Activated T-helper 1 cell treated with anti-CD3 and anti-CD28 coated beads, Interleukin-2, amount 50 U/mL, for 16 hours (primary cell): ENCODE measurements at places on chromosomes 4 and X.

DNA sequence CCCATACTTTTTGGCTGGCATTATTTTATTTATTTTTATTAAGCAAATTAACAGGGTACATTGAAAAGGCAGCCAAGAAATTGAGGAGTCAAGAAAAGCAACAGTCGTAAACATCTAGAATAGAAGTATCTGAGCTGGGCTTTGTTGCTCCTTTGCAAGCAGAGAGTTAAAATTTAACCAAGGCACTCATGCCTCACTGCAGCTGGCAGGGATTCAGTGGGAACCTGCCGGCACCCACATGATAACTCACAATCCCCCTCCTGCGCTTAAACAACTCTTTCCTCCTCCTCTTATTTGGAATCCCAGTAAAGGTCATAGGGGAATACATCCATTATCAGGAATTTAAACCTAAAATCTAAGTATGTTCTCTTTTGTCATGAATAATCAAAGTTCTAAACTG lies 115.5 kb downstream of the SOX3 start:
- no peak for DNase-seq

GRCh38 chr4:82898322-82899243 lies 2.0 kb upstream of the THAP9 start:
- DNase-seq = no peak

DNA sequence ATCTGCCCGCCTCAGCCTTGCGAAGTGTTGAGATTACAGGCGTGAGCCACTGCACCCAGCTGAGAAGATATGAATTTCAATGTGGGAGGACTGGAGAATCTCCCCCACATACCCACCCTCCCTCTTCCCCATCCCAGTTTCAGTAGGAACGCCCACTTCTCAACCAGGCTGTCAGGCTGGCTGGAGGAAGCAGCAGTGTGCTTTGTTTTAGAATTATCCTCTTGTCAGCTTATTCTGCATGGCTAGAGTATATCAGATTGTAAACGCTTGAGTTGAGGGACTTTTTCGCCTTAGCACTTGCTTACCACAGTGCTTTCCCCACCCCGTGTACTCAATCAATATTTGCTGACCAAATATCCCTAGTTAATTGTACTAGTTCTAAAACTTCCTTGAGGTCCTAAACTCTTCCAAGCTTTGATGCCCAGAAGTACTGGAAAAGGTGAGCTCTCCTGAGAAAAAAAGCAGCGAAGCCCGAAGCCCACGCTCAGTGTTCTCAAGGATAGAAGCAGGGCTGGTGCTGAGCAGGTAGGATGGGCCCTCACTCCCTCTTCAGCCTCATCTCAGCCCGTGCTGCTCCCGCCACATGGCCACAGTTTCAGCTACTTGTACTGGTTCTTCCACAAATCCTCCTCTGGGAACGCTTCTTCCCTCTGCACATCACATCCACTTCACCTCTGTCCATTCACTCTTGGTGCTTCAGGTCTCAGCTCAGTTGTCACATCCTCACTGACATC lies 7.3 kb upstream of the ARHGAP10 start:
- DNase-seq = no peak

GRCh38 chr4:91279899-91280298 lies 1023.9 kb upstream of the GRID2 start:
- DNase-seq = no peak

DNA sequence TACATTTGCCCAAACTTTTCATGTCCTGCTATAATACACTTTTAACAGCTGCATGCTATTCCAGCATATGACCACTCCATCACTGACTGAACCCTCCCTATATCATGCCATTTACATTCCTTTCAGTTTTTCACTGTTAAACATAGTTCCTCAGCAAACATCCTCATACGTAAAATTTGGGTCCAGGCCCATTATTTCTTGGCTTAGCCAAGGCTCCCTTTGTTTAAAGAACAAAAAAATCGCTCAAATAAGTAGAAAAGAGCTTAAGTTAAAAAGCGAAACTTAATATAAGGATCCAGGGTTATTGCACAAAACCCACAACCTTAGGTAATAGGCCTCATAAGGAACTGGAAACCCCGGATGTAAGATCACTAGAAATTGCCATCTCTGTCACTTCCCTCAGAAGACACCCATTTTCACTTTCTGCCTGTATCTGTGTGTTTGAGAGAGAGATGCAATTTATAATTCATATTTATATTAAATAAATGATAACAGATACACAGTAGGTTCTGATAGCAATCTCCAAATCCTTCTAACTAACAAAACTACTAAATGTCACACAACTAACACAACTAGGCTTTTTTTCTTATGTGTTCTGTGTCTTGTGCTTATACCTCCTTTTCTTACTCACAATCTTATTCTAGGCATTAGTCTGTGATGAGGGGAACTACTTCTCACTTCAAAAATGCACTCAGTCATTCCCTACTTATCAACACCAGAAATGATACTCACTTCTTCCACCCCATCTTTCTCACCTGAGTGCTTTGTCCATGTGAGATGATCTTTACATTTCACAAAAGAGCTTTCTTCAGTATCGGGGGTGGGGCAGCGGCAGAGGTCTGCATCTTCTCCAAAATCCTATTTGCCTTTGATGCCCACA lies 59.9 kb upstream of the FAM241A start:
- DNase-seq = no peak

GRCh38 chr4:142202404-142203332 lies 566.3 kb downstream of the IL15 start:
- DNase-seq = no peak
